ENCODE measurements at places on chromosomes 7 and 10. TPM values are rescaled to one million over a fixed set of nuclear protein-coding genes. Genes with fewer than 3 reads are reported as not detected.
A peak's percentile ranks its signal among the peaks of the same experiment; 100 is the strongest.

DNA sequence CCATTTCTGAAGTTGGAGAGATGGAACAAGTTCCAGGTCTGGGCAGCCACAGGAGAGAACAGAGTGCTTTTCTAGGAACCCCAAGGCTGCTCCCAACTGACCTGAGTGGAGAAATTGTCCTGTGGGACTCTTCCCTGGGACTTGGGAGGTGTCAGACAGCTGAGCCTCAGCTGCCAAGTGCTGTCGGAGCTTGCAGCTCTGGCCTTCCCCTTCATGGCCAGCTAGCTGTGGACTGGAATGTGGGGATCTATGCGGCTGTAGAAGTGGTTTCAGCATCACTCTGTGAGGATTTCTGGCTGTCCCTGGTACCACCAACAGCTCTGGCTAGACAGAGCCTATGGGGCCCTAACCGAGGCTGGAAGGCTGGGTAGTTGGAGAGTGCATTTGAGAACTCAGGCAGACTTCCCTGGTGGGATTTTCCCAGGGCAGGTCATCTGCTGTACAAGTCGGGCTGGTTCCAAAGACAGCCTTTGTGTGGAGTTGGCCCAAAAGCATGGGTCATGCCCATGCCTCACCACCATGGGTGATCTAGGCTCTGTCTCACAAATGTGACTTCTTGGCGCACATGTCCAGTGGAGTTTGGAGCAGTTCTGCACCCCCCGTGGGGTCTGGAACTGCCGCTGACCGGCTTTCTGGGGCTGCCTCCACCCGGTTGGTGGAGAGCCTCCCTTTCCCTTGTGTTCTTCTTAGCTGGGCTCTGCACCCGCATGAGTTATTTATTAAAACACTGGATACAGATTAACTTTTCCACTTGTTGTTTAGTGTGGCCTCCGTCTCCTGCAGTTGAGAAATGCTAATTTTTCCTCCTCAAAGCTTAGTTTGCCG lies 10.9 kb downstream of the SUFU start:
- H3K4me1 ChIP-seq = no peaks in the 10 kb centered on the region
- no peak overlapping the region for H3K27ac ChIP-seq

DNA sequence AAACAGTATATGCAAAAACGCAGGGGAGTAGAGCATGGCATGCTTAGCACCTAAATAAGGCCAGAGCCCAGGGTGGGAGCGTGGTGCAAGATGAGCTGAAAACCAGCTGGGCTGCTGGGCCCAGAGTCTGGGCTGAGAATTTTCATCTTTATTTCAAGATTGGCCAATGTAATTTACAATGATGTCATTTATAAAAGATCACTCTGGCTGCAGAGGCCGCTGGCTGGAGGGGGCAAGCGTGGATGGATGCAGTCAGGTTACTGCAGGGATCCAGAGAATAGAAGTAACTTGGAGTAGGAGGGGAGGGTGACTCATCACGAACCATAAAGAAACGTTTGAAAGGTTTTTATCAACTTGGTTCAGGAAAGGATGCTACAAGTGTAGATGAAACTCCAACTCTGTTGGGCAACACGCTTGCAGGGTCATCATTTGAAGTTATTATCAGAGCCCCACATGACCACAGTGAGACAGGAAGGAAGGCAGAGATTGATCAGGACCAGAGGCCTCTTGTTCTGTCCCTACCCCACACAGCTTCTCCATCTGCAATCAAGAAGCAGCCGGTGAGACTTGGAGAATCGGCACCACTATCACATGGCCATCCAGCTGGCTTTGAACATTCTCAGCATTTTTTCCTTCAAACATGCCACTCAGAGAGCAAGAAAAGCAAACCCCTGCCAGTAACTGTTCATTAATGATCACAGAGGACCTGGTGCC lies 49.2 kb downstream of the ODAD2 start:
- H3K27me3 ChIP-seq = no peaks in the 10 kb centered on the region
- H3K4me3 ChIP-seq = no peak overlapping the region
- DNase-seq = no peak
- H3K4me1 ChIP-seq = no peaks in the 10 kb centered on the region

DNA sequence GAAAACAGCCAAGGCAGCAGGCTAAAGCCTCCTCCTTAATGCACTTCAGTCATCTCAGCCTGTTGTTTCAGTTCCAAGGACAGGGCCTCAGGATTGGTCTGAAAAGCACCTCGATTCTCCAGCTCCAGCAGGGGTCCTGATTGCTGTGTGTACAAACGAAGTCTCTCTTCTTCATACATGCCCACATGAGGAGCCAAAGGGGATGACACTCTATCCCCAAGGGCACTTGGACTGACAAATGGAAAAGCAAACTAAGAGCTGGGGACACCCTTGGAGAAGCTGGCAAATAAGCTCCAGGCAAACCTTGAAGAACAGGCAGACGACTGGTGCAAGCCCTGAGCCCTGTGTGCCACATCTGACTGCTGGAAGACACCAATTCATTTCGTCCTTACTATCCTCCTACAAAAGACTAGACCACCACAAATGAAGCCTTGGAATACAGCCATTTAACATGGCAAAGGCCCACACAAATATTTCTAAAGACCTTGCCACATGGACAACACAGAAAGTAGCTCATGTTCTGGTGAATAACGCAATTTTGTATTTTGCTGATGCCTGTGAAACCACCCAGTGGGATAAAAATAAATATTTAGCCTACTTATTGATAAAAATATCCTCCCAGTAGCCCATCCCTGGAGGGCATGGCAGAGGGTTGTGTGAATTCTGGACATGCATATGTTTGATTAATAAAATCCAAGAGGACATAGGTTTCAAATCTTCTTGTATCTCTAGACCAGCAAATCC lies 61.9 kb downstream of the PARD3 start:
- H3K27me3 ChIP-seq = no peaks in the 10 kb centered on the region
- H3K4me1 ChIP-seq = peaks cover 10% of the 10 kb centered on the region
- no peaks in the 10 kb centered on the region for H3K36me3 ChIP-seq
- no peak overlapping the region for H3K27ac ChIP-seq
- no peak for DNase-seq

- no peak overlapping the region for H3K4me3 ChIP-seq
- H3K27me3 ChIP-seq = no peaks in the 10 kb centered on the region
- peak; percentile 77 for DNase-seq
- H3K27ac ChIP-seq = no peak overlapping the region
Measured at GRCh38 chr10:94213001-94213530, 149.7 kb downstream of the NOC3L start.

DNA sequence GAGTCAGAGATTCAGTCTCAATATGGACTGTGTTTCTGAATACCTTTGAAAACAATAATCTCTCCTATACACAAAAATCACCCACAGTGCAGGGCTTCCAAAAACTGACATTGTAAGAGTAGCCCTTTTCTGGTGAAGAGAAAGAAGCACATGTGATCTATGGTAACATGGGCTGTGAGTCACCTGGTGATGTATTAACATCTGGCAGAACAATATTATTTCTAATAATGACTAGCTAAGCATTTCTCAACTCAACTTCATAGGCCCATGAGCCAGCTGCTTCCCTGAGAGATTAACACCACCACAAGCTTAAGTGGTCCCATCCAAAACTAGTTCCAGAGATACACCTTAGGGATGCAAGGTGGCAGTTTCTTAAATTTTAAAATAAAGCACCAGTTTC lies 331.0 kb upstream of the NRP1 start:
- peaks cover 21% of the 10 kb centered on the region for H3K4me1 ChIP-seq
- H3K36me3 ChIP-seq = no peaks in the 10 kb centered on the region
- H3K27me3 ChIP-seq = no peaks in the 10 kb centered on the region
- DNase-seq = no peak

DNA sequence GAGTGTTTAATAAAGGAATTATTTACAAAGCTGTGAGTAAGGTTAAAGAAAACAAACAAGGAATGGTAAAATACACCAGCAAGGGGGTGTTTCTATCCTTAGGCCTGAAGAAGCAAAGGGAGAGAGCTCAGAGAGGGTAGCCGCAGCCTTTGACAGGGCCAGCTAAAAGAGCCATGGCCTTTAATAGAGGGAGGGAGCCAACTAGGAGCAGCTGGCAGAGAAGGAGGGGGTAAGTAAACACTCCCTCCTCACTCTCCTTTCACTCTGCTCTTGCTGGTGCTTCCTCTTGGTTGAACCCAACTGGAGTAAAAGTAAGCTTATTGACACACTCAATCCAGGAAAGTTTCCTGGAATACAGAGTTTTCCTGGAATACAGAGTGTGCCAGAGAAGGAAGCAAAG lies 87.5 kb downstream of the CH25H start:
- H3K27me3 ChIP-seq = no peaks in the 10 kb centered on the region
- no peak overlapping the region for H3K4me3 ChIP-seq
- H3K36me3 ChIP-seq = no peaks in the 10 kb centered on the region
- DNase-seq = no peak
- H3K4me1 ChIP-seq = no peaks in the 10 kb centered on the region

DNA sequence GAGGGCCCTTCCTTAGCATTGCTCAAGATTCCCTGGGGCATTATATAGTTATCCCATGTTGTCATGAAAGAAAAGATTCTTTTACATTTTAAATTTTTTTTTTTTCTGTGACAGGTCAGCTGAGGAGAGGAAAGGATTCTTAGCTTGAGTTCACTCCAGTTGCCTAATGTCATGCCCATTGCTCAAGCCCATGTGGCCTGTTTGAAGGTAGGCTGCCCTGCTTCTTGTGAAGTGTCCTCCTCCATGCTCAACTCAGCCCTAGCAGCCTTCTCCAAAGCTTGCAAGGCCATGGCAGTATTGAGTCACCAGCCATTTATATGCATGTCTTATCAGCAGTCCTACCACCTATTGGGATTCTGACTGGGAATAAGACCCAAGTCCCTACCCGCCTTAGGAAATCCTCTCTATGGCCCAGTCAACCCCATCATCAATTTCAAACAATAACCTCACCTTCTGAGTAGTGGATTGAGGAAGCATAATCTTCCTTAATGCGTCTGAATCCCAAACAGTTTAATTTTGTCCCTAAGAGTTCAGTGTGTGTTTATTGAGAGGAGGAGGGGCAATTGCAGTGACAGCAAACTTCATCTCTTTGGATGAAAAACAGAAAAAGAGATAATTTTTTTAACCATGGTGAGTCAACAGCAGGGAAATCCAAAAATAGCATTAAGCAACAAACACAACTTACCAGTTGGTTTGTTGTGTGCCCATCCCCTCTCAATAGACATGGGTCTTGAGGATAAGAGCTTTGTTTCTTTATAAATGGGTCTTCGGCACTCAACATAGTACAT lies 38.6 kb upstream of the WASL start:
- DNase-seq = no peak
- H3K4me3 ChIP-seq = no peak overlapping the region
- no peak overlapping the region for H3K27ac ChIP-seq
- H3K36me3 ChIP-seq = no peaks in the 10 kb centered on the region

The NEURL1 gene
- total RNA-seq = not detected

The C10orf67 gene
- 0.30 TPM for total RNA-seq

The IGF2BP3 gene
- total RNA-seq = 0.59 TPM
